GF-D8 (cell line): ENCODE measurements at places on chromosomes 5 and 9.
A peak's percentile ranks its signal among the peaks of the same experiment; 100 is the strongest.

- DNase-seq = no peak
These were observed 679 bp upstream of the KDM4C start for GRCh38 chr9:6757132-6757455.

DNA sequence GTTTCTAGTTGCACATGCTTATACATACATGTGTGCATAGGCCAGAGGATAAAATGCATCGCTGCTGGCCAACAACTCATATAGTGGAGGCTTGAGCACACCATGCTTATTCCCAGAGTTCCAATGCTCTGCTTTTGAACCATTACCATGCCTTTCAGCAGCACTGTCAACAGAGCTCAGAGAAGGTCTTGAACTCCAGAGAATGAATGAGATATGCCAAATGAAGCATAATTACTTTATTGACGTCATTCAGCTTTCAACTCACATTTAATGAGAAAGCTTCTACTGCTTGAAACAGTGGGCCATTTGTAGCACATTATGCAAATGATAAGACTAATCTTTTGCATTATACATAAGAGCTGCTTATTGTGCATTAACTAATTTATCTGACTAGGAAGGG is 765.3 kb upstream of the GRAMD2B start:
- no peak for DNase-seq

- no peak for DNase-seq
These were observed 338.2 kb downstream of the NFIB start for GRCh38 chr9:13975611-13976290.

DNA sequence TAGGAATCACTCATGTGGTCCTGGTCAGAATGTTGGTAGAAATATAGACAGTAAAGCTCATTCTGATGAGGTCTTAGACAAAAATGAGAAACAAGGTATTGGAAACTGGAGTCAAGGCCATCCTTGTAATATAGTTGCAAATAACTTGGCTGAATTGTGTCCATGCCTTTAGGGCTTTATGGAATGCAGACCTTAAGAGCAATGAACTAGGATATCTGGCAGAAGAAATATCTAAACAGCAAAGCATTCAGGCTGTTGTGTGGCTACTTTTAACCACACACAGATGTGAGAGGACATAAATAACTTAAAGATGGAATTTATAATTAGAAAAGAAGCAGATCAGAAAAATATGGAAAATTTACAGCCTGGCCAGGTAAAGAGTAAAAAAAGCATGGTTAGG is 128.2 kb downstream of the YTHDC2 start:
- no peak for DNase-seq

DNA sequence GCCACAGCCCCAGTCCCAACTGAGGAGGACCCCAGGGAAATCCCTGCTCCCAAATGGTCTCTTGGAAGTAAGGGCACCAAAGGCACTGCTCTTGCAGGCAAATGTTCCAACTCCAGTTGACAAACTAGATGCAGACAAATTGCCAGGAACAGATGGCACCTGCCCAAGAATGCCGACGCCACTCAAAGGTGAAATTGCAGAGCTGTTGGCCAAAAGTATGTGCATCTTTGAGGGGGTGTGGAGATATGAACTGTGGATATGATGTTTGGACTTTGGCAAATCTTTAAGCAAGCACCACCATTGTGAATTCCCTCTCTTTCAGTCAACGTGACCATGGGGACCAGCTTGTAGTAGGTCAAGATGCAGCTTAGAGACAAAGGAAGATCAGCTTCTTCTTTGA is 12.0 kb upstream of the CPLX2 start:
- no peak for DNase-seq

DNA sequence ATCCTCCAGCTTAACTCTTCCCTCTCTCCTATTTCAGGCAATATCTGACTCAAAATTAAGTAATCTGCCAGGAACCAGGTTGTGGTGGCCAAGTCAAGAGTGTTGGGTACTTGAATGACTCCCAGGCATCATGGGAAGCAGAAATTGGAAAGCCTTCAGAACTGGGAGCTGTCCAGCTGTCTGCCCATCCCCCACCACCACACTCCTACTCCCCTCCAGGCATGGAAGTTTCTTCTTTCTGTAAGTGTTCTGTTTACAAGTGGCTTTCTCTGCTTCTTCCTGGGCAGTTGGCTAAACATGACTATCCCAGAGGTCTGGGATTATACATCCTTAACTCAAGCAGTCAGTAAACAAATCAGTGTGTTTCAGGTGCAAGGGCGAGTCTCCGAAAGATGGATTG is 14.6 kb upstream of the PBX3 start:
- no peak for DNase-seq

- DNase-seq = no peak
These were observed 405.3 kb upstream of the SGCD start for GRCh38 chr5:155921621-155922020.

- peak; percentile 7 for DNase-seq
These were observed 640 bp downstream of the SURF4 start for GRCh38 chr9:133375116-133375723.

- DNase-seq = no peak
These were observed 361.8 kb downstream of the CDH18 start for GRCh38 chr5:19626211-19626610.

GRCh38 chr5:59607138-59607765 is 286.3 kb downstream of the PDE4D start:
- no peak for DNase-seq

DNA sequence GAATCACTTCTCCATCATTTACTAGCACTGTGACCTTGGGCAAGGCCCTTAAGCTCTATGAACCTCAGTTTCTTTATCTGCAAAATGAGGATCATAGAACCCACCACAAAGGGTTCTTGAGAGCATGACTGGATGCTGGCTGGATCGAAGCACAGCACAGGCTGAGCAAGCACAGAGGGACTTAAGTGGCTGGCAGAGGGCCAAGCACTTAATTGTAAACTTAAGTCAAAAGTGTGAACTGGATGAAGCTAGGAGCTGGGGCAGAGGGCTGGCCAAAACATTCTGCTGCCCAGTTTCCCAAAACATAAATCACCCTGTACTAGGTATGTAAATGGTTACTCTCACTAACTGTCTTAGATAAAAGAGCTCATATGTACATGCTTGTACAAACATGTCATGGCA is 112.3 kb upstream of the WWC1 start:
- no peak for DNase-seq

- DNase-seq = no peak
These were observed 32.2 kb upstream of the TNFAIP8 start for GRCh38 chr5:119323601-119324000.

DNA sequence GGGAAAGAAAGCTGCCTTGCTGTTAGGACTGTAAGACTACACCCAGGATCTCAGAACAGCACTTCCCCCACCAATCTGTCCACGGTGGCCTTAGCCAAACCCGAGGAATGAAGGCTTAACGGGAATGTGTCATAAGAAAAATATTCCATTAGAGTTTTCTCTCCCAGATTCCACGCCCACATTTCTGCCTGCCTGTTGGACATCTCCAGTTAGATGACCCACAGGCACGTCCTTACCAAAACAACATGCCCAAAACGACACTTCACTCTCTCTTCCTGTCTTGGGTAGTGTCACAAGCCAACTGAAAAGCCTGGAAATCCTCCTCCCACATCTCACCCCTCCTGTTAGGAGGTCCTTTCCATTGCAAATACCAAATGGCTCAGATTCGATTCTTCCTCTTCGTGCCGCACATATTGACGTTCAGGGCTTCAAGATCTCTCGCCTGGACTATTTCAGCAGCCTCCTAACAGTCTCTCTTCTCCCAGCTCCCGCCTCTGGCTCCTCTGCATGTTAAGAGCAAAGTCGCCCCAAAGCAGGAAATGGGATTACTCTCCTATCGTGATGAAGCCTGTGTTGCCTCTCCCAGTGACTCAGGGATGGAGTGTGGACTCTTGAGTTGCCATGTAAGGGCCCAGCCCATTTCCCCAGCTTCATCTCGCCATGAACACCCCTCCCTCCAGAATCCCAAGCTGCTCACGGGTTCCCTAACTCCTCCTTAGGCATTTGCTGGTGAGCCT is 159.3 kb downstream of the NR3C1 start:
- no peak for DNase-seq

DNA sequence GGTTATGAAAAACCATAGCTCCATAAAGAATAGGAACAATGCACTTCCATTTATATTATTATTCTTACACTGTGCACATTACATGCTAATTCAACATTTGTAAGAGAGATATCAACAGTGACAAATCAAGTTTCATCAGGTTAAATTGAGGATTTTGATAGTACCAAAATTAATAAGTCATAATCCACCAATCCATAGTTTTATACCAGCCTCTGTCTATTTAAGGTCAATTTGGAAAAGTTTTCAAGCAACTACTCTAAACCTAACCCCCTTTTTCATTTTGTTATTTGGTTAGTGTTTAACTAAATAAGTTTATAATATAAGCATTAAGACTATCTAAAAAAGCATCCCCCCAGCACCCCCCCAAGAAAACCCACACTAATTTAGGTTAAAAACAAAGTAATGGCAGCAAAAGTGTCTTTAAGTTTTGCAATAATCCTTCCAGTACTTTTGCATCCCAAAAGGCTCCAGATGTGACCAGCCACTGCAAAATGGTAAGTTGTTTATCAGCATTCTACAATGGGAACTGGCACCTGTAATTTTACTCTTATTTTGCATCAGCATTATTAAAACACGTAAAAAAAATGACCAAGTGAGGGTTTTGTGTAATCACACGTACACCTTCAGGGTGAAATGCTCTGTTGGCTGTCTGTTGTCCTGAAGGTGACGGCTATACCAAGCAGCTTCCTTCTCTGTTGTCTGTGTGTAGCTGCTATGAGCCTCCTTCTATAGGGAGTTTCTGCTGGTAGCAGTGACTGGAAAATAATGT is 36.8 kb upstream of the SSBP2 start:
- no peak for DNase-seq

DNA sequence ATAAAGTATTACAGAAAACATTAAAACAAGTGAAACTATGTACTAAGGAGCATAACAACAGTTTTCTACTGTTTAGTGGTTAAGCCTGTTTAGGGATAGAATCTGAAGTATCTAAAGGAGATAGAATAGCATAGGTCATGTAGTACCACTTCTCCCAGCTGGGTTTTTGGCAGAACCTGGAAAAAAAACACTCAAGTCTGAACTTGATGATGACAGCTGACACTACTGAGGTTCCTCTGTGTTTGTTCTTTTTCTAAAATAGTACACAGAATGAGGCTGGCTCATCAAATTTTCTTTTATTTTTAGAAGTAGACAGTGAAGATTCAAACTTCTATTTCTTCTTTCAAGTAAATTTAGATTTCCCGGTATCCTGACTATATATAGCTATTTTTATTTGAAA is 203.8 kb upstream of the ACO1 start:
- no peak for DNase-seq

- DNase-seq = no peak
These were observed 31.8 kb upstream of the RAPGEF1 start for GRCh38 chr9:131771646-131772045.

DNA sequence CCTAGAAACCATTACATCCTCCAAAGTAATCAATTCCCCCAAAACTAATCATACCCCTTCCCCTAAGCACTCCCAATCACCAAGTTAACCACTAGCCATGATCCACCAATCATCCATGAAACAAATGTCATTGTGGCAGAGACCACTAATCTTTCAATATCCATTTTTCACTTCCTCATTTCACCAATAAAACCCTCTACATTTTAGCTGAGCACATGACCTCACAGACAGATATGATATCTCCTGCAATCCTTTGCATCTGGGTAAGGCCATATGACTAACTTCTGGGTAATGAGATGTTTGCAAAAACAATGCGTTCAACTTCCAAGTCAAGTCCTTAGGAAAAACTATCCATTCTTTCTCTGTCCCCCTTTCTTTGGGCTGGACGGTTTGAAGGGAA is 20.7 kb downstream of the OR2S2 start:
- DNase-seq = no peak

DNA sequence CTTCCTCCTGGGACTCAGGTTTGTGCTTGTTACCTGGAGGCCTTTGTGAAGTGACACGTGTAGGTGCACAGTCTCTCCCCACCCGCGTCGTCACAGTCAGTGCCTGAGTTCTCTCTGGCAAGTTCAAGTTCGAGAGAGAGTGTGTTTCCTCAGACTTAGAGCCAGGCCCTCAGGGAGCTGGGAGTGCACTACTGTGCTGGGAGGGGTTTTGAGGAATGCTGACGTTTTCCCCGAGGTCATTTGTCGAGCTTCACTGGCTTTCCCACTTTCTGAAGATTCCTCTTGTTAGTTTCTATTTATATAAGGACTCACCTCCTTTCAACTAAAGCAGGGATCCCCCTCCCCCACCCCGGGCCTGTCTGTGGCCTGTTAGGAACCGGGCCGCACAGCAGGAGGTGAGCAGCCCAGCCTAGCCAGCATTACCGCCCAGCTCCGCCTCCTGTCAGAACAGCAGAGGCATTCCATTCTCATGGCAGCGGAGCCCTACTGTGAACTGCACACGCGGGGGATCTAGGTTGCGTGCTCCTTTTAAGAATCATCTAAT is 209.2 kb downstream of the DIRAS2 start:
- no peak for DNase-seq

- DNase-seq = no peak
These were observed 7.4 kb downstream of the SLC12A7 start for GRCh38 chr5:1104327-1105006.

- no peak for DNase-seq
These were observed 597.9 kb downstream of the PTPRD start for GRCh38 chr9:10014889-10015288.

DNA sequence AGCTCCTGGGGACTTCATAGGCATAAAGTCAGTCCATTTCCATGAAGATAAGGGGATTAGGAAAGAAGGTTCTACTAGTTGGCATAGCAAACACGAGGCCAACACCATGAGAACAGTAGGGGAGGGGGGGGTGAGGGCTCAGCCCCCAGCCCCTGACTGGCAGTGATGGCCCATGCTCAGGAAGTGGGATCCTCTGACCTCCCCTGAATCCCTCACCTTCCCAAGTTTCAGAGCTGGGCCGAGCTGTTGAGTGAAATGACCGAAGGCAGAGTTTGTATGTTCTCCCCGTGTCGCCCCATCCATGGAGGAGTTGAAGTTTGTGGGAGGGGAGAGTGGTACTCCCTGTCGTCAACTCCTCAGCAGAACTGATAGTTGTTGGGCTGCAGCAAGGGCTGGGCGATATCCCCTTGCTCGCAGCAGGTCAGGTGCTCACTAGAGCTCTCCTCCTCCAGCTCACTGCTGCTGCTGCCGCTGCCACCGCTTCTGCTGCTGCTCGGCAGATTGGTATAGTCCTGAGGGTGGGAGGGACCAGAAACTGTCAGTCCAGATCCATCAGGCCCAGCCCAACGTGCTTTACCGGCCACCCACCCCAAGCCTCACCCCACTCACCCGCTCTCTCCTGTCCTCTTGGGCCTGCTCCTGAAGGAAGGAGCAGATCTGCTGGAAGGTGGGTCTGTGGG is 32.5 kb downstream of the CSF1R start:
- DNase-seq = no peak

DNA sequence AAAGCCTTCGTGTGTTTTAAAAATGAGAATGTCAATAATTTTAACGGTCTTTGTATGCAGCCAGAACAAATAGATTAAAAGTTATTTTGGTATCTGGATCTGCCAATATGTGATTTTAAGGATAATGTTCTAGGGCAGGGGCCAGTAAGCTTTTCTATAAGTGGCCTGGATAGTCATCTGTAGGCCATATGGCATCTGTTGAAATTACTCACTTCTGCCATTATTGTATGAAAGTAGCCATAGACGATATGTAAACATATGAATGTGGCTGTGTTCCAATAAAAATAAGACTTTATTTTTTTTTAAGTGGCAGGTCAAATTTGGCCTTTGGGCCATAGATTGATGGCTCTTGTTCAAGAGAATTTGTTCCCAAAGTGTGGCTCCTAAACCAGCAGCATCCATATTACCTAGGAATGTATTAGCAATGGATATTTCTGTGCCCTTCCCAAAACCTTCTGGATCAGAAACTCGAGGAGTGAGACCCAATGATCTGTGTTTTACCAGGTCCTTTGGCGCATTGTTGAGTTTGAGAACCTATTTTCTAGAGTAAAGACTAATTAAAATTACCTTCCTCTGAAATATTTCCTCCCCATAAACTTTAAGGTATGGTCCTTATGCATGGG is 55.9 kb downstream of the C6 start:
- no peak for DNase-seq
